ENCODE measurements at places on chromosomes 2 and 18.

DNA sequence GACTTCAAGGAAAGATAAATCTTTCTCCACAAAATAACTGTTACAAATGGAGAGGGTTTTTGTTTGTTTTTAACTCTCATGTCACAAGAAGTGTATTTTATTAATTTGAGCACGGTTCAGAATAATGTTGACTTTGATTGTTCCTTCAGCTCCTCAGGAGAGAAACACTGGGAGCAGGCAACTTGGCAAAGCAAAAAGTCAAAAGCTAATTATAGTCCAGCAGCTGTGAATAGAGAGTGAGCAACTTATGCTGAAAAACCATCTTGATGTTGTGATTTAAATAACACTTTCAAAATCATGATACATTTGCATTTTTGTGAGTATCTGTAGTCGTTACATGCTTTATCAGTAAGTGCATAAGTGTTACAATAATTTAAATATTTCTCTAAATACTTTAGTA, 37.5 kb upstream of the TTN start:
- no peak for DNase-seq

GRCh38 chr2:27655155-27655951, 8.1 kb downstream of the SUPT7L start:
- no peak for DNase-seq

GRCh38 chr18:9337873-9338272, 3.3 kb downstream of the TWSG1 start:
- no peak for DNase-seq

DNA sequence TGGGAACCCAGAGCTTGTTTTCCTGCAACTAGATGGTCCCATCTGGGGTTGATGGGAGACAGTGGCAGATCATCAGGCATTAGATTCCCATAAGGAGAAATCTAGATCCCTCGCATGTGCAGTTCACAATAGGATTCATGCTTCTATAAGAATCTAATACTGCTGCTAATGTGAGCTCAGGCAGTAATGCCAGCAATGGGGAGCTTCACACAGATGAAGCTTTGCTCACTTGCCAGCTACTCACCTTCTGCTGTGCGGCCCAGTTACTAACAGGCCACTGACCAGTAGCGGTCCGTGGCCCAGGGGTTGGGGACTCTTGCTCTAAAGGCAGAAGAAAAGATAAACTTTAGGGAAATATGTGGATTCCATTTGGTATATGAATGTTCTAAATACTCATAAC, 192.9 kb downstream of the AFF3 start:
- DNase-seq, result no peak

GRCh38 chr2:62303788-62304187, 107.9 kb downstream of the B3GNT2 start:
- no peak for DNase-seq

GRCh38 chr18:37253394-37254235, 312.0 kb downstream of the CELF4 start:
- no peak for DNase-seq

DNA sequence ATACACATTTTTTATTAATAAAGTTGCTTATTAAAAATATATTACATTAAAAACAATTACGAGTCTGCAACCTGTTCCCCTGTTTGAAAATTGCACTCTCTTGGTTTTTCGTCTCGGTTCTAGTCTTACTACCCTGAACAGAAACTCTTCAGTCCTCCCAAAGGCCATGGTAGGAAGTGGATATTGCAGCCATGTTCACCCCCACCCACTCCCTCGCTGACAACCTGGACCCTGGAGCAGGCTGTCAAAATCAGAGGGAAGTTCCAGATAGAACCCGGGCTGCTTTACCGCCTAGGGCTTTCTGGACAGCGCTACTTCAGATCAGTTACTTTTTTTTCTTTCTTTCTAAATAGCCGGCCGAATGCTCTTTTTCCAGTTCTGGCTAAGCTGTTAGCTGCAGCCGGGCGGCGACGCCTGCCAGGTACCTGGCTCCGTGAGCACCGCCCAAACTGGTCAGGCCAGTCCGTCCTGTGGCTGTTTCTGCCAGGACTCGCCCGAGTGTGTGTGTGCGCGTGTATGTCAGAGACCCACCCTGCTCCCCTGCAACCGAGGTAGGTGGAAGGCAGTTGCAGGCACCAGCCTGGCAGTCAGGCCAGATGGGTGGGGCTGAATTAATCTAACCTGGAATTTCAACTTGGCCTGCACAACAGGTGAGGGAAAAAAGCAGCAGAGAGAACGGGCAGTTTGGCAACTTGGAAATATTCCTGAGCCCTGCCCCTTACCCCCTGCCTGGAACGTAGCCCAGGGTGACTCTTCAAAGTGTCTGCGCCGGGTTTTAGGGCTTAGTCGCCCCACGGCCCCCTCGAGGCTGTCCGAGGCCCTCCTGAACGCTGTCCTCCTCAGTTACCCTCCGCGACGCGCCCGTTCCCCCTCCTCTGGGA, 1.1 kb upstream of the TET3 start:
- DNase-seq, result no peak

DNA sequence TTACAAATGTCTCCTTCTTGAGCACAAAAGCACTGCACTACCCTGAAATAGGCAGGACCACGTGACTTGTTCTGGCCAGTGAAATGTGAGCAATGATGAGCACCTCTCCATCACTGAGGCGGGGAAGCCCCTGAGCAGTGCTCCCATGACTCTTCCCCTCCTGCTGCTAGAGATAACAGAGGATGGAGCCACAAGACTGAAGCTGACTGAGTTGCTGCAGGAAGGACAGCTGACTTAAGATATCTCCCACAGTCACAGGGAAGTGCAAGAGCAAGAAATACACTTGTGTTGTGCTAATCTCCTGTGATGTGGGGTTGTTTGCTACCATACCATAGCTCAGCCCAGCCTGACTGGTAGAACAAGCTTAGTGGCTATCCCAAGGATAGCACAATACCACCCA, 38.7 kb downstream of the STK39 start:
- no peak for DNase-seq

- peak; percentile 65 for DNase-seq
These were observed 8.5 kb downstream of the IRS1 start for GRCh38 chr2:226791056-226791486.

DNA sequence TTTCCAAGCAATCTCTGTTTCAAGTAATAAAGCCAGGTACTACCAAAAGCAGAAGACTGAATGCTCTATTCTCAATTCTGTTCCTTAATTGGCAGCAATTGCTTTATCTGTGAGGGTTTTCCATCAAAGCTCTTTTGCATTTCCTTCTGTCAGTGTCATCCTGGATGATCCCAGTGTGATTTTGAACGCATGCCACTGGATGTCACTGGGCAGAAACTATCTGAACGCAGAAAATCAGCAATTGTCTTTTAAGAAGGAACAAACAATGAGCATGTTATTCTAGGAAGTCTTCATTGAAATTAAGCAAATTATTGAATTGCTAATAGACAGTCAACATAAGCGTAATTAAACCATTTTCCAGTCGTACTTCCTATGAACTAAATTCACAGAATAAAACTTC, 259.0 kb upstream of the REG3G start:
- no peak for DNase-seq
